Stimulated activated CD8-positive, alpha-beta memory T cell treated with anti-CD3 and anti-CD28 coated beads, Interleukin-2, amount 100 ng/mL, for 1 hour (primary cell): ENCODE measurements at places on chromosomes 2 and 18.

DNA sequence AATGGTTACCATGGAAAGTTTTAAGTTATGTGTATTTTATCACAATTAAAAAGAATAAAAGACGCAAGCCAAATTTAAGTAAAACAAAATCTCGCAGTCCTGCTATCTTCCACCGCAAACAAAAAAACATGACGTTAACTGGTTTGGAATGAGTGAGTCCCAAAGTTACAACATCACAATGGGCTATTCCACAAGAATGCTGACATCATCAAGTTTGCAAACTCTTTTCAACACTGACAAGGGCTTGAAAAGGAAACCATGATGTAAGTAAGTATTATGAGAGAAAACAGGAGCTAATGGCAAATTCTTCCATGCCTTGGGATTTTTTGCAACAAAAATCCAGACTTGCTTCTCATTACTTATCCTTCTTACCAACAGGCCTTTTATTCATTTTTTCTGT, 31.1 kb downstream of the SIGLEC15 start:
- DNase-seq: no peak

GRCh38 chr2:101847661-101848339, 144.0 kb upstream of the IL1R2 start:
- no peak for DNase-seq

DNA sequence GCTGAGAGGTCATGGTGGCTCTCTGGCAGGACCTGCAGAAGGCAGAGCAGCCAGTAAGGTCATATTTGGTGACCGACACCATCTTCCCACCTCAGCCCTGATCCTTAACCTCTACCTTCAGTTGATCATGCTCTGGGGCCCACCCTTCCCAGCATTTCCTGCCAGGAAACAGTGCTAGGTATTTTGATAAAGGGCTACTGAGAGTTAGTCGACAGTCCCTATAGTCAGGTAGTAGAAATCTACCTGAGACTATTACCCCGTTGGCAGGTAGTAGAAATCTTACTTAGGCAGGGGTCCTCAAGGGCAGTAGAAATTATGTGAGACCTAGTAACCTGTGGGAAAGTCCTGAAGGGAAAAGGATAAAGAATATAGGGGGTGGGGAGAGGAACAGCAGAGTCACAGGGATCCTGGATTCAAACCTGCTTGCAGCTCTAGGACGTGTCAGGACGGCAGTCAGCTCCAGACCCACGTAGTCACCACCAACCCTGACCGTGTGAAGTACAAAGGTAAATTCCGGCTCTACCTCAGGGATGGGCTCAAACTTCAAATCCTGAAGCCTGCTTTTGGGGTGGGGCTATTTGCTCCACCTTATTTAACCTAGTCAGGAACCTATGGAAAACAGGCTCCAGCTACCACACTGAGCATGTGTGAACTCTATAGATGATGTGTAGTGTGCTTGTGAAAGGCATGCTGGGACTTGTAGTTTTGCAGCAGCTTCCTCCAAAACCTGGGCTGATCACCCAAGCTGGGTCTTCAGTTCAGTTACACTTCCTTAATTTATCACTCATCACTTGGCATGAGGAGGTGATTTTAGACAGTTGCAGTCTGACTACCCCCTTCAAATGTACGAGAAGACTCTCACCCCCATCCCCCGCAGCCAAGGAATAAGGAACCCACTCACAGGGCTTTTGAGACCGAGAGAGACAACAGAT, at the start of gene DQX1:
TSS of gene DQX1 (minus strand) at position 515 of the 932 bp plus-strand sequence. CDS start at position 13, 502 bp downstream.
- no peak for DNase-seq

DNA sequence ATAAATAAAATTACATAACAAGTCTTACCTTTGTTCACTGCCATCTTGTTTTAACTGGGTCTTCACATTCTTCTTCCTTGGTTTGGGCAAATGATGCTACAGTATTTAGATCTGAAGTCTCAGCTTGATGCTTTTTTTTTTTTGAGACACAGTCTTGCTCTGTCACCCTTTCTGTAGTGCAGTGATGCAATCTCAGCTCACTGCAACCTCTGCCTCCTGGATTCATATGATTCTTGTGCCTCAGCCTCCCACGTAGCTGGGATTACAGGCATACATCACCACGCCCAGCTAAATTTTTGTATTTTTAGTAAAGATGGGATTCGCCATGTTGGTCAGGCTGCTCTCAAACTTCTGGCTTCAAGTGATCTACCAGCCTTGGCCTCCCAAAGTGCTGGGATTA, 53.2 kb upstream of the MAT2A start:
- no peak for DNase-seq

DNA sequence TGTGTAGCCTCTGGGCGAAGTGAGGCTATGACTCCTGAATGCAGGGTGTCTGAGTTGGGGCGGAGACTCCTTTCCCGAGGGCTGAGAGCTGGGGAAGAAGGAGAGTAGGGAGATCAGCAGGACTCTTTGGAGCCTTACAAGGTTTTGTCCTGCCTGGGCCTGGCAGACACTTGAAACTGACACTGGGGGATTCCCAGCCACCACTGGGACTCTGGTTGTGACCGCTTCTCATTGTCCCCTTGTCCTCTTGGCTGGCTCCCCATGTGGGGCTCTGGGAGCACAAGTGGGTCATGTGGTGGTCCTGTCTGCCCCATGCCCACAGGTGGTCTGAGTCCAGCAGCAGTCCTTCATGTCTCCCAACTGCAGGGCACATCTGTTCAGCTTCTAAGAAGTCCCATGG, 78.2 kb upstream of the MGAT4A start:
- no peak for DNase-seq

- DNase-seq: no peak
These were observed 57.1 kb downstream of the MAP4K4 start for GRCh38 chr2:101754618-101755017.

- DNase-seq: no peak
These were observed 13.4 kb upstream of the WDR75 start for GRCh38 chr2:189427872-189428271.

- DNase-seq: no peak
These were observed 88.5 kb downstream of the CDH2 start for GRCh38 chr18:28088477-28088876.

- no peak for DNase-seq
These were observed 29.6 kb upstream of the KCNG3 start for GRCh38 chr2:42523341-42523740.

- DNase-seq: no peak
These were observed 150.7 kb upstream of the DLX2 start for GRCh38 chr2:172253190-172254052.

DNA sequence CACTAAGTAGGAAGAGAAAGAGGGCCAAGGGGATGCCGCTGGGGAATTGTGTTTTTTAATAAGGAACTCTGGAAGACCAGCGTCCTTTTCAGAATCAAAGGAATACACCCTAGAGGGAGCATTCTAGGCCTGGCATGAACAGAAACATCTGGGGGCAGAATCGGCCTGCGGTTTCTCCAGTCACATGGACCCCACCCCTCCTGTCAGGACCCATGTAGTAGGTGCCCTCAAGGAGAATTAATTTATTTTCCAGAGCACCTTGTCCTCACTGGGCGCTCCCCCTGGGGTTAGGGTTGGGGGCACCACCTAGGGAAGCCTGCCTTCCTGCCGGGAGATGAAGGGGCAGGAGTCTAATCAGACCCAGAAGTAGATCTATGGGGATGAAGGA, 44.2 kb downstream of the TMEM37 start:
- no peak for DNase-seq

DNA sequence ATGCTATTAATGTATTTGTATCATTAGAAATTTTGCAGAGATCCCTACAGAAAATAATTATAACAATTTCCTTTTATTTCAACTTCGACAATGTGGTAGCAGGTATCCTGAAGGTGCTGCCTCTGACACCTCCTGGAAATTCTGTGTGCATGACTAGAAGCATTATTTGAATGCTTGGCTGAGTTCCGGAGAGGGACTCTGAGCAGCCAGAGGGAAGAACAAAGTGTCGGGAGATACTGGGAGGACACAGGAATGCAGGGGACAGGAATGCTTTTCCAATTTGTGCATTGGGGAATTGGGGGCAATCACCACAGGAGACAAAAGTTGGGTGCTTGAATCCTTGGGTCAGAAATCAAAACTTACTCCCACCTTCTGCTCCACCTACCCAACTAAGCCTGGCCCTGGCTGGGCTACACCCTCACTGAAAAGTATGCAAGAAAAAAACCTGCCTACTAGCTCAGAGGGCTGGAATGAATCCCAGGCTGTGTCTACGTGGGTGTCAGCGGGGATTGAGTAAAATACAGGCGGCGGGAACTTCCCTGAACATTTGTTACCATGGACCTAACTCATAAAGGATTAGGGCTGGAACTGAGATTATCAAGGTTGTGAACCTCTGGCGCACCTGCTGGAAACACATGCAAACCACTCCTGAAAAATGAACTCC, 299.3 kb downstream of the SOX11 start:
- no peak for DNase-seq
